ENCODE measurements at places on chromosomes 13 and 19.

- DNase-seq: no peak
Observed at GRCh38 chr19:3785938-3786824, at the start of gene MATK. Gene MATK, minus strand, starts transcription at chr19:3786381. Its CDS starts 1,246 bp downstream, at chr19:3785135.

- DNase-seq: no peak
Observed at GRCh38 chr13:91701975-91702374, 303.6 kb downstream of the GPC5 start.

DNA sequence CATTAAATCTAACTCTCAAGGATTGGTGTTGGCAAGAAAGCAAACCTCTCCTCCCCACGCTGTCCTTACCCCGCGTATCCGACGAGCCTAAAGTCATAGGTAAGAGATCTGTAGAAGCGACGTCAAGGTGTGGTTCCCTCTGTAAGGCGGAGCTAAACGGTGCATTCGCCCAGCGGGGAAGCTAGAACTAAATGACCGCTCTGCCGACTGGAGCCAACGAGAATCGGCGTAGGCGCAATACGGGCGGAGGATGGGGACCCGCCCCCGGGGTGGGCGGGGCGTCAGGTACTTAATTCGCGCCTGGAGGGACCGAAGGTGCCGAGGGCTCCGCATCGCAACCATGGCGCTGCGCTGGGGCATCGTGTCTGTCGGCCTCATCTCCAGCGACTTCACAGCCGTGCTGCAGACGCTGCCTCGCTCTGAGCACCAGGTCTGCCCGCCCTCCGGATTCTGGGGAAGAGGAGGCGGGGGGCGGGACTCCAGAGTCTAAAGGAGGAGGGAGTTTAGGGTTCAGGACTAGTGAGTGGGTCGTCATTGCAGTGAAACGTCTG, at the start of gene DHDH:
Gene DHDH, plus strand, starts transcription at position 318 of the 551 bp plus-strand sequence. Its CDS starts 23 bp downstream, at position 341.
- DNase-seq: peak; percentile 39

DNA sequence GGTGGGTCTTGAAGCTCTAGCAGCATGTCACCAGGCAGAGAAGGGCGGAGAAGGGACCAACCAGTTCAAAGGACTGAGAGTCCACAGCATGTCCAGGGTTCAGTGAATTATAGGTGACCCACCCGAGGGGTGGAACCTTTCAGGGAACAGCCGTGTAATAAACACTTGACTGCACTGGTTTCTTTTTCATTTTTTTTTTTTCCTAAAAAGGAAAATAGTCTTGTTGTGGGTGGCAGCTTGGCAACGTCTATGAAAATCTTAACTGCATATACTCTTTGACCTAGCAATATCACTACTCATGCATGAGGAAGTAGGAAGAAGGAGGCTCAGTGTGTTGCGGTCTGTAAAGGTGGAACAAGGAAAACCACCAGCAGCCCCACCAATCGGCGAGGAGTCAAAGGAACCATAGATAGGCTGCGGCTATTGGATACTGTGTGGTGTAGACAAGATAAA, 13.0 kb upstream of the MYH14 start:
- DNase-seq: no peak

DNA sequence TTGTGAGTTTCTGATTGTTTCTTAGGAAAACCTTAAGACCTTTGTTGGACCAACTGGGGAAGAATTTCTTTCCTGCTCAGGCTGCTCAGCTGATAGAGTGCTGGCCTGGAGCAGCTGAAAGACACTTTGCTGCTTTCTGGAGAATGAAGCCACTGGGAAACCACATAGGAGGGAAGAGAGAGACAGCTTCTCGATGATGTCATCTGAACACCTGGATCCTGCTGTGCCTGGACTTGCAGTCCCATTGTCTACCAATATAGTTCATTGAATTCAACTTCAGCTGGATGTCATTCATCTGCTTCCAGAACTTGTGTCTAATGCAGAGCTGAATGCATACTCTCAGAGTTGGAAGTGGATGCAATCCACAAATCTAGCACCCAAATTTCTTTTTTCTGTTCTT, 34.3 kb upstream of the TSHZ3 start:
- DNase-seq: no peak

DNA sequence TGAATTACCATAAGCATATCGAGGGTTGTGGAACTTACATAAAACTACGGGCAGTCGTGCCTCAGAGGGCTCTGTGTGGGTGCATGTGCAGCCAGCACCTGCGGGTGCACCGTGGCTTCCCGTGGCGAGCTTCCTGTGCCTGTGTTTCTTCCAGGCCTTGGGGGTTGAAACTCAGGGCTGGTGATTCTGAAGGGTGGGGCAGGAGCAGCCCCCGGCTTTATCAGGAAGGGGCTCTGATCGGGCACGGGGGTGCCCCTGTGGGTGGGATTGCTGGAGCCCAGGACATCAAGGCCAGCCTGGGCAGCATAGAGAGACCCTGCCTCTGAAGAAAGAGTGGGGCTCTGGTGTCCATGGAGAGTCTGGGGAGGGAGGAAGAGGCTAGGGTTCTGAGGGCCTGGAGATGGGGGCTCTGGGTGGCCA, 11.1 kb downstream of the ATP4B start:
- no peak for DNase-seq

- peak; percentile 44 for DNase-seq
Observed at GRCh38 chr19:28523619-28524018, 689.3 kb downstream of the UQCRFS1 start.

- DNase-seq: no peak
Observed at GRCh38 chr13:22903925-22904324, 276.9 kb upstream of the SGCG start.

GRCh38 chr19:34109596-34109995, 62.7 kb upstream of the LSM14A start:
- DNase-seq: no peak

GRCh38 chr13:60583196-60583888, 186.3 kb downstream of the TDRD3 start:
- no peak for DNase-seq

GRCh38 chr19:4449639-4450028, 8.0 kb downstream of the UBXN6 start:
- no peak for DNase-seq

GRCh38 chr13:79806821-79807220, 325.9 kb downstream of the NDFIP2 start:
- no peak for DNase-seq

- DNase-seq: peak; percentile 6
Observed at GRCh38 chr19:12364391-12365235, 870 bp downstream of the ZNF442 start.

DNA sequence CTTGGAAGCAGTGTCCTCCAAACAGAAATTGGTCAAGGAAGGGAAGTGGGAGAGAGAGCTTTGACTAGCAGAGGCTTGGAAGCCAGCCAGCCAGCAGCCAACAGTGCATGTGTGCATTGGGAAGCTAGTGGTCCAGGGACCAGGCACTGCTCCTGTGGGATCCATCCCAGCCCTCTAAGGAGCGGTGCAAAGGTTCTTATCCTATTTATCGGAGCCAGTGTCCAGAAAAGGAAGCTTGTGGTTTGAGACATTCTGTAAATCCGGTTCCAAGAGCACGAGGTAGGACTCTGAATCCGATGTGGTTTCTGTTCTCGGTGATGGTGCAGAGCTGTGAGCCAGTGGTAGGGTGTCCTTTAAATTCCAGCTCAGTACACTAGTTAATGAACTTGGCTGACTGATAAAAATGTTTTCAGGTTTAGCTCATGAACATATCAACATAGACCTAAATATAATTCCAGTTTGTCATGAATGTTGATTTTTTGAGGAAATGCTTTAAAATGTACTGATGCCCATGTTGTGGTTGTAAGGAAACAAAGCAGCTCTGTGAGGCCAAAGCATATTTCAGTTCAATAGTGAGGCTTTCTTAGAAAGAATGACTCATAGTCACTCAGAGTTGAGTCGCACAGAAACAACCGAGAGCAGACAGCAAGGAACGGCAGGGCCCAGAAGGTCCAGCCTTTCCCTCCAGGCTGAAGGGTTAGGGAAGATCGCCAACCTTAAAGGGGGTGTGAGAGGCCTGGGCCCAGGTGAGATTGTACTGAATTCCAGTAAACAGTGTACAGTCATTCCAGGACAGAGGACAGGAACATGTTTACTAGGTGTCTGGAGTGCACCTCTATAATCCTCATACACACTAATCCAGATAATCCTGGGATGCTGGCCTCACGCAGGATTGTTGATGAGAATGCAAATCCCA, 21.5 kb upstream of the GARRE1 start:
- no peak for DNase-seq

DNA sequence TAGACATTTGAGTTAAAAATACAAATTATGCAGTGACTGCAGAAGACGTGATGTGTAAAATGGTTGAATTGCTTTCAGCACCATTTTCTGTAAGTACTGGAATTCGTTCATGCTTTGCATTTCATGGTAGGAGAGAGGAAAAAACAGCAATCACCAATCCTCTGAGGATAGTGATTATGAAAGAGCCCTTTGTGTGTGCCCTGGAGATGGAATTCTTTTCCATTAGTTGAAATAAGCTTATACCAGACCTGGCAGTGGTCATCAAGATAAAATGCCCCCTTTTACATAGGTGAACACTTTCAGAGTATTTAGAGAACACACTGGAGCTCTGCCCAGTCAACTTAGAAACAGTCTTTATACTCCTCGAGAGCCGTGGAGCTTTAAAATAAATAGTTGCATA, 1.7 kb downstream of the CNMD start:
- DNase-seq: no peak

DNA sequence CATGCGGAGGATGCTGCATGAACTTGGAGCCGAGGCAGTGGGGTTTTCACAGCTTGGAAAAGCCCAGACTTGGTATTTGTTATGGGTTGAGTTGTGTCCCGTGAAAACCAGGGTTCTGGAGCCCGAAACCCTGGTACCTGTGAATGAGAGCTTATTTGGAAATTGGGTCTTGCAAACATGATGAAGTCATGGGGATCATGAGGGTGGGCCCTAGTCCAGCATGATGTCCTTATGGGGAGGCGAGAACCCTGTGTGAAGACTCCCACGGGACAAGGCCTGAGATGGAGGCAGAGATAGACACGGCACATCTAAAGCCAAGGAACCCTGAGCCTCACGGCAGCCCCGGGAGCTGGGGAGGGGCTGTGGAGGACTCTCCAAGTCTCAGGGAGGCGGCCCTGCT, 82.3 kb downstream of the ANKRD10 start:
- no peak for DNase-seq

DNA sequence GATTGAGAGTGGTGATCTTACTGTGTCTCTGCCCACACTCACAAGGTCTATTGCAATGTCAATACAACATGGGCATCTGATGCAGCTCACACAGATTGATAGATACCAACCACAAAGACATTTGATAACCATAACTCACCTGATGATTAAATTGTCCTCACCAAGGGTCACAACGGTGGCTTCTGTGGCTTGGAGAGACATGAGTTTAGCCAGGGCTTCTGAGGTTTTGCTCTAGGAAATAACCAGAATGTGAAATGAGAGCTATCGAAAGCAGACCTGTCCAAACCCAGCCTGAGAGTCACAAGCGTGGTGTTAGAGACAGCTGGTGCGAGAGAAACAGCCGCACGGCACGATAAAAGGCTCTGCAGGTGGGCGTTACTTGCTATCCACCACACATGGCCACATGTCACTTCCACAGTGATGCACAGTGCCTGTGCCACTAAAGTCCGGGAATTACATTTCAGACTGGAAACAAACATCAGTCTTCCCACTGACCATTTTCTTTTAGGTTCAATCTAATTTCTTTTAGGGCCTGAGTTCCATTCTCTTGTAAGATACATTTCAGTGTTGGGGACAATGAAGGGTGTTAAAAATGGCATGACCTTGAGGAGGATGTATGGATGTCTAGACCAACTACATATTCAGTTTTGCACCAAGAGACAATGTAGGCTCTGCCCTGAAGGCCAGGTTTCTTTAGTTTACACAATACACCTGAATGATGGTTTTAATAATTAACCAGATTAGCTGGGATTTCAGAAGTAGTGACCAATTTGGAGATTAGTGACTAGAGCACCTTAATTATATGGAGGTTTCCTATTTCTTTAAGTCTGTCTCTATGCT, 53.7 kb downstream of the ATP7B start:
- DNase-seq: no peak

DNA sequence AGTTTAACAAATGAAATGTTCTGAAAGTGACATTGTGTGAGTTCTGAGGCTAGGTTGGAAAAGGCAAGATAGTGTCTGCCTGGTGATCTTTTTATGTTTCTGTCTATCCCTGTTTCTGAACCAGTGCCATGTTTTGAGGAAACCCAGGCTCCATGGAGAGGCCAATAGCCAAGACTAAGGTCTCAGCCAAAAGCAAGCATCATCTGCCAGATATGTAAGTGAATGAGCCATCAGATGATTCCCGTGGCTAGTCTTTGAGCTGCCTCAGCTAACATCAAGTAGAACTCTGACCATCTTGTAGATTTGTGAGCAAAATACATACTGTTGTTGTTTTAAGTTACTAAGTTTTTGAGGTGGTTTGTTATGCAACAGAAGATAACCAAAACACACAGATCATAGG, 19.6 kb upstream of the CCNA1 start:
- DNase-seq: no peak

DNA sequence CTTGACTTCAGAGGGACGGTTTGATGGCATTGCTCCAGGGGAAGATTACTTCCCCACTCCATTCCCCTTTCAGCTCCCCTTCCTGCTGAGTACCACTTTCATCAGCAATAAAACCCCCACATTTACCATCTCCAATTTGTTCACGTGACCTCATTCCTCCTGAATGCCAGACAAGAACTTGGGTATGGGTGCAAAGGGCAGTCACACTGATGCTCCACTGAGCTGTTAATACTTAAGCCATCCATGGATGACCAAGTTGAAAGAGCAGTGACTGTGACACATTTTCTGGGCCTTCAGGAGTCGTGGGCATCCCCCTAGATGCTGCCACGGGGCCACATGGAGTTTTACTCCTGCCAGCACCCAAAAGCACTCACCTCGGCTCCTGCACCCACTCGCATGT, 93.1 kb downstream of the STOML3 start:
- DNase-seq: no peak

DNA sequence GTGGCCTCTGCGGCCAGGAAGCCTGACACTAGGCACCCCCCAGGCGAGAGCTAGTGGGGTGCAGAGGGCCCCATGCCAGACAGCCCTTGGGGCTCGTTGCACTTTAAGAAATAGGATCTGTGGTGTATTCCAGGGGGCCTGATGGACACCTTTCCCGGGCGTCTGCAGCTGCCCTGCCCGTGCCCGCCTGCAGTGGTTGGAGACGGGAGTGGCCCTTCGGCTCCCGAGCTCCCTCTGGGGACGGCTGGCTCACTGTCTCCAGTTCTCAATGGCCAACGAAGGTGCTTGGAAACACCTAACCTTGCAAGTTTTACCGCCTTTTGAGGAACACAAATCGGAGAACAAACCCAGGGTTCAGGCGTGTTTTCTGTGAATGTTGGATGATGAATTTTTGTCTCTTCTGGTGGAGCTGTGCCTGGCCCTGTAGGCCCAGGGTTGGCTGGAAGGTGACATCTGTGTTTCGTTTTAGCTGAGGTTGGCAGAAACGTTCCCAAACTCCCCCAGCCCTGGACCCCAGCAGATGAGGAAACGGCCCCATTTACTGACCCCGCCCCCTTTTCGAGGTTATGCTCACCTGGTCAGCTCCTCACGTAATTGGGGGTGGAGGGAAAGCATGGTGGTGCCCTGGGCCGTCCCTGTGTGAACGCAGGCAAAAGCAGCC, 17.4 kb upstream of the NPAS1 start:
- no peak for DNase-seq

All from NCI-H1092 (cell line).